ENCODE measurements at places on chromosomes 13 and 19.

- DNase-seq: no peak
Observed at GRCh38 chr19:43812688-43813087, 10.4 kb upstream of the LYPD5 start.

DNA sequence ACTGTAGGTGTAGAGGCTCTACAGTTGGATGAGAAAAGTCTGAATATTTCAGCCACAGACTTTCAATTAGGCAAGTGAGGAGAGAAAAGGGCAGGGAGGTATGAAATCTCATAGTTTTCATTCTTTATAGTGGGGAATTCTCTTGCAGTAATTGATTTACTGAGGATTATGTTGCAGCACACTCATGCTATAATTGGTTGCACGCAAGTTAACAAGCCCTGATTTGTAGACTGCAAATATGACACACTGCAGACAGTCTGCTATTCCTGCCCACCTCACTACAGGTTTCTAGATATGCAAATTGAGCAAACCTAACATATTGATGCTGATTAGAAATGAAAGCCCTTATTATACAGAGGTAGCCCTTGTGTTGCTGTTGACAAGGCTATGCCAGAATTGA, 139.4 kb downstream of the LHFPL6 start:
- DNase-seq: no peak

DNA sequence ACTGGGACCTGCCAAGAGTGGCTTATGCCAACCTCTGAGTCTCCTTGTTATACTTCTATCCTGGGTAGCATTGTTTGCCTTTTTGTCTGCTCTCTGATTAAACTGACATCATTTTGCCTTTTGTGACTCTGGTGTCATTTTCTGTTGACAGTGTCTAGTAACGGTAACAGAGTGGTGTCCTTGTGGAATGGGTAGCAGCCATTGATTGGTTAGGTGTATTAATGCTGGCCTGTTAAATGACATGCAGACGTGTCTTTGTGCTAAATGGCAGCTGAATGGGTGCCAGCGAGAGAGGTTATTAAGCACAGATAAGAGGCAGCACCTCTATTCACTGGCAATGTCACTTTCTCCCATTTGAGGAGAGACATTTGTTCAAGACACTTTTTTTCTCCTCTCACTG, 1289.4 kb downstream of the PCDH9 start:
- DNase-seq: no peak

- DNase-seq: no peak
Observed at GRCh38 chr13:23959231-23959862, 62.0 kb upstream of the C1QTNF9B start.

- no peak for DNase-seq
Observed at GRCh38 chr19:19123386-19123785, 14.9 kb downstream of the TMEM161A start.

GRCh38 chr13:86541461-86541860, 742.2 kb upstream of the SLITRK6 start:
- no peak for DNase-seq

GRCh38 chr19:42508892-42509444, 19.3 kb downstream of the CEACAM1 start:
- no peak for DNase-seq

GRCh38 chr13:28581451-28581850, 77.5 kb upstream of the POMP start:
- DNase-seq: no peak

- no peak for DNase-seq
Observed at GRCh38 chr13:34931572-34931971, 10.5 kb upstream of the NBEA start.

DNA sequence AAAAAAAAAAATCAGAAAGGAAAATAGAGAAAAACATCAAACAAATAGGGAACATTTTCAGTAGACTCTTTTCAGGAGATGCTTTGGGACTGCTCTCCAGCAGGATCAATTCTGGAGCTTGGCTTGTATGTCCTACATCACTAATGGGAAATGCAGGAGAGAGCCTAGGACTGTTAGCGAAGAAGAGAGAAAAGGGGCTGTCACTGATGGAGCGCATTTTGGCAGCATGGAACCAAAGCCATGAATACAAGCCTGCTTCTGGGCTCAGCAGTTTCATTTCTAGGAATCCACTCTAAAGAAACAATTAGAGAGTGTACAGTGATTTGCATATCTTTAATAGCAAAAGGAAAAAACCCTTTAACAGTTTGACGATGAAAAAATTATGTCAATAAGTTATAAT, 203.9 kb downstream of the NUFIP1 start:
- DNase-seq: no peak

DNA sequence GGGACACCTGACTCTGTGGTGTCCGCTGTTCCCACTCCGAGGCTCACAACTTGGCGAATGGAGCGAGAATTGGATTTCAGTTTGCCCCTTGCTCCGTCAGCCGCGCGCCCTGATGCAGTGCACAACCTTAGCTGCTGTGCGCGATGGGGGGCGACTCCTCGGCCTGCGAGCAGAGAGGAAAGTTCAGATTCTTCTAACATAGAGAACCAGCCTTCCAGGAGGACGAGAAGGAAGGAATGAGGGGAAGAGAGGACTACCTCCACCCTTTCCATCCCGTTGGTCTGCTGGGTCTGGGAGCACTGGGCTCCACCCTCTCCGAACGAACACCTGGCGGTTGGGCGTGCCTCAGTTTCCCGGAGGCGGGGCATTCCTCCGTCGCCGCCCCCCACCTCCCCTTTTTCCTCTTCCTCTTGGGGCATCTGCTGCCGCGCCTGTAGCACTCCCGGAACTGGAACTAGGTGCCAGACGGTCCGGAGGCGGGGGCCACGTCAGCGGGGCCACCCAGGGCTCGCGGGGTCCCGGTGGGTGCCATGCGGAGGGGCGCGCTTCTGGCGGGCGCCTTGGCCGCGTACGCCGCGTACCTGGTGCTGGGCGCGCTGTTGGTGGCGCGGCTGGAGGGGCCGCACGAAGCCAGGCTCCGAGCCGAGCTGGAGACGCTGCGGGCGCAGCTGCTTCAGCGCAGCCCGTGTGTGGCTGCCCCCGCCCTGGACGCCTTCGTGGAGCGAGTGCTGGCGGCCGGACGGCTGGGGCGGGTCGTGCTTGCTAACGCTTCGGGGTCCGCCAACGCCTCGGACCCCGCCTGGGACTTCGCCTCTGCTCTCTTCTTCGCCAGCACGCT, at the start of gene KCNK6:
Gene KCNK6, plus strand, starts transcription at position 425 of the 838 bp plus-strand sequence. Its CDS starts 106 bp downstream, at position 531.
- DNase-seq: peak; percentile 44

- no peak for DNase-seq
Observed at GRCh38 chr19:31515931-31516330, 166.7 kb upstream of the TSHZ3 start.

- no peak for DNase-seq
Observed at GRCh38 chr19:19381007-19381926, 24.2 kb upstream of the GATAD2A start.

GRCh38 chr13:39037410-39037879, 444 bp downstream of the PROSER1 start:
- DNase-seq: no peak

DNA sequence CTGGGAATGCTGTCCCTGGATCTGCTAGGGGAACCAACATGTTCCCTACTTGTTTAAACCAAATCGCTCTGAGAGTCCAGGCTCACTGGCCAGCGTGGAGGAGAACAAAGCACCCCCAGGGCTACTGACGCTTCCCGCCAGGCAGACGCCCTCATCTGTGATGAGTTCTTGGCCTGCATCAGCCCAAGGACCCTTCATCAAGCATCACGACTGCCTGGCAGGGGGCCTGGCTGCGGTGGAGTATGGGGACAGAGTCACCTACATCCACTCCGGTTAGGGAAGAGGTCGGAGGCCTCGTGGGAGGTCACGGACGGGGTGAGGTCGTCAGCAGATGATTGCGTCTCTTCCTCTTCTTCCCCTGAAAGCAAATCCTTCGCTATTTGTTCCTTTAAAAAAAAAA, 17.7 kb downstream of the MIER2 start:
- DNase-seq: no peak

DNA sequence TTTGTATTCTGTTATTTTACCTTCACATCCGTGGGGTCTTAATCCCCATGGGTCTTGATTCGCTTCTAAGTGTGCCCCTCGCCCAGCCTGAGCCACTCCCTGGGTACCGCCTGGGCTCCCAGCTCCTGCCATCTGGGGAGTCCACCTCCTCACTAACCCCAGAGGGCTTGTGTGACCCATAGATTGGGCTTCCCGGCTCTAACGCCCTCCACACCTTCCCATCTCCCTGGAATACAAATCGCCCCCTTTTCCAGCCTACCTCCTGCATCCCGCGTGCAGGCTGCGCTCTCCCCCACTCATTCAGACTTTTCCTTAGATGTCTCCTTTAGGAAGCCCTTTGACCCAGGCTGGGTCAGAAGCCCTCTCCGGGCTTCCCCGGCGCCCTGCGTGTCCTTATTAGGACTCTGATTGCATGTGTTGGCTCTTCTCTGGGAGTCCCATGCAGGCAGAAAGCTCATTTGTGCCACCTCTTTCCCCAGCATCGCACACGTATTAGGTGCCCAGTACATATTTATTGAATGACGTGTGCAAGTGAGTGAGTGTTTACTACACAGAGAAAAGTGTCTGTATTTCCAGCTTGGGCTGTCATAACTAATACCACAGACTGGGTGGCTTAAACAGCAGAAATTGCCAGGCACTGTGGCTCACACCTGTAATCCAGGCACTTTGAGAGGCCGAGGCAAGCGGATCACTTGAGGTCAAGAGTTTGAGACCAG, 757 bp downstream of the CCDC124 start:
- DNase-seq: peak; percentile 10

- DNase-seq: peak; percentile 20
Observed at GRCh38 chr13:41054919-41055619, 6.2 kb upstream of the WBP4 start.

GRCh38 chr19:51107406-51108065, 673 bp downstream of the CTU1 start:
- DNase-seq: peak; percentile 62

GRCh38 chr13:95245071-95245470, 56.2 kb downstream of the ABCC4 start:
- no peak for DNase-seq

DNA sequence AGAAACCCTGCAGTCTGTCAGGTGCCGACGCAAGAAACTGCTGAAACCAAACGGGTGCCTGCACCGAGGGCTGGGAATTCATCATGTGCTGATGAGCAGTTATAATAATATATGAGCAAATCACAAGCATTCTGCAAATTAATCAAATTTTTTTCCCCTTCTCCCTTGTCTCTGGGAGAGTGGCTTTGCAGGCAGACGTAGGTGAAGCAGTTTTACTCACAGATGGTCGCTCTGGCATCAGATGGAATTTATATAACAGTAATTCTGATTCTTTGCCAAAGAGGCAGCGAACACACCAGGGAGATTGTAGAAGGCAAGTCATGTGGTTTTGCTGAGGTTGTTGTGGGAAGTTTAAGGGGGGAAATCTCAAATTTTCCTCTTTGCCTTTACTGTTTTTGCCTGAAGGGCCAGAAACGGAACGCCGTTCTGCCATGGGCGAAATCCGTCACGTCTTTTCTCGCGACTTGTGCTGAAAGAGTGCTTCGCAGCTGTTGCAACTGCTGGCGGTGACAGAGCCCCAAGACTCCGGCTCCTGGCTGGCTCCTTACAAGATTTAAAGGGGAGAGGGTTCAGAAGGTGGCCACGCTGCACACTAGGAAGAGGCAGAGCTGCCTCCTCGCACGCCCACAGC, 320.1 kb downstream of the ZNF536 start:
- DNase-seq: peak; percentile 27

GRCh38 chr19:40322271-40322610, 26.0 kb downstream of the C19orf47 start:
- no peak for DNase-seq

DNA sequence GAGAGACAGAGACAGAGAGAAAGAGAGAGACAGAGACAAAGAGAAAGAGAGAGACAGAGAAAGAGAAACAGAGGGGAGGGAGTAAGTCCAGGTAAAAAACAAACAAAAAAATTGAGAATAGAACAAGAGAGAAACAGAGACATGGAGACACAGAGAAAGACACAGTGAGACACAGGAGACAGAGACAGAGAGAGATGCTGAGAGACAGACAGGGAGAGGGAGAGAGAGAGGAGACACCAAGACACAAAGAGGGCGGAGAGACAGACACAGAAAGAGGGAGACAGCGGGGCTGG, 5.8 kb upstream of the PROZ start:
- no peak for DNase-seq

DNA sequence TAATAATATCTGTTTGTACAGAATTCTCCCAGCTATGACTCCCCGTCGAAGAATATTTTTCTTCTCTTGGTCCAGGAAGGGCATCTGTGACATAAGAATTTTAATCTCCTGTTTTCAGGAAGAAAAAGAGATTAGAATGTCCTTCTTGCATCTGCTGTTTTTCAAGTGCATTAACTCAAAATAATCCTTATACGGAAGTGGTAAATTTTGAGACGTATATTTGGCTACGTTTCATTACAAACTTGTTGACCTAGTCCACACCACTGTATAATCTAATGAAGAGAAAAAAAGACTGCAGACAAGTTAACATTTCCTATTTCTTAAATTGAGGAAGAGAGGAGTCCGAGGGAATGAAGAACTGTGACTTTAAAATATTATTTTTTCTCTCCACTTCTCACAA, 959.9 kb downstream of the DIAPH3 start:
- no peak for DNase-seq

GRCh38 chr13:49042476-49042875, 66.8 kb downstream of the FNDC3A start:
- DNase-seq: no peak

DNA sequence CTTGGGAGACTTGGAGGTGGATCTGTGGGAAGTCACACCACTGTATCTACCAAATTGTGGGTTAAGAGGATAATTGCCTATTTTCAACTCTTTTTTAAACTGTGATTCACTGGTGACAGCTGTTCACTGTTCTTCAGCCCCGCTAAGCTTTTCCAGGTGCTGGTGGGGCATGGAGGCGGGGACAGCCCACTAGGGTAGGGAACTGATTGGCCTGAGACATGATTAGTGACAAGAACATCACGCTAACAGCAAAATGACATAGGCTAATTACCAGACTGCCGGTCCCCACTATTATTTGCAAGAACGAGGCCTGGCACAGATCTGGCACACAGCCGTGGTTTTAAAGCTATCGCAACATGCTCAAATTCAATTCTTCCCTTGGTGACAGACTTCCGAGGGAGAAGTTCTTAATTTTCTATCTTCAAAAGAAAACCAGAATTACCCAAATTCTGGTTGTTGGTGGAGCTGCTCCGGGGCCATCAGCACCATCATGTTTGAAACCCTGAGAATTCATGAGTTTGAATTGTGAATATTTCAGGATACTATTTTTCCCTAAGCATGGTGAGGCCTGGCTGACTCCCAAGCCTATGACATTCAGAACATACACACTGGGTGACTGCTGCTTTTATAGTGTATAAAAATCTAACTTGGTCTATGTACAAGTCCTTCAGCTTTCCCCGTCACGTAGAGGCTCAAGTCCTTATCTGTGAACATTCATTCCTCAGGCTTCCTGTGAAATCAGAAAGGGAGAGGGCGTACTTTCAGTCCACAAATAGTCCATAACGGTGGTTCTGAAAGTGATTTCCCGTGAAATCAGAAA, 17.9 kb downstream of the DOCK9 start:
- DNase-seq: no peak

Data from ELF-1 (cell line).